Endothelial cell of umbilical vein (primary cell): ENCODE measurements at places on chromosomes 11 and 22.
A peak's percentile ranks its signal among the peaks of the same experiment; 100 is the strongest.

- no peak for DNase-seq
These were observed 511.3 kb downstream of the DLG2 start for GRCh38 chr11:85115798-85116197.

- DNase-seq, result peak; percentile 36
These were observed 89.2 kb upstream of the CRTAM start for GRCh38 chr11:122749005-122749687.

DNA sequence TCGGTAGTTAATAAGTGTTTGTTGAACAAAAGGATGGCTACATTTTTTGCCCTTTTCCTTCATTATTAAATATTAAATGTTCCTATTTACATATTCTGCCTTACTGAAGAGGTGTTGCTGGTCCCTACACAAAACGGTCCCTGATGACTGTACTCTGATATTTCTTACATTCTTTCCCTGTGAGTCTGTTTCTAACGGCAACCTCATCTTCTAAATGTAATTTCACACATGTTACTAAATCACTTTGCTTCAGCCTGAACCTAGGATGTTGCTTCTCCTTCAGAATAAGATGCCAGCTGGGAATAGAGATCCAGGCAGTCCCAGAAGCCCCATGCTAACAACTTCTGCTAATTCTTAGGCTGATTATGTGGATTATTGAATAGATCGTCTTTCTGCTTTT is 50.3 kb downstream of the SPON1 start:
- no peak for DNase-seq

- no peak for DNase-seq
These were observed 24.0 kb downstream of the TCP11L1 start for GRCh38 chr11:33063326-33063881.

DNA sequence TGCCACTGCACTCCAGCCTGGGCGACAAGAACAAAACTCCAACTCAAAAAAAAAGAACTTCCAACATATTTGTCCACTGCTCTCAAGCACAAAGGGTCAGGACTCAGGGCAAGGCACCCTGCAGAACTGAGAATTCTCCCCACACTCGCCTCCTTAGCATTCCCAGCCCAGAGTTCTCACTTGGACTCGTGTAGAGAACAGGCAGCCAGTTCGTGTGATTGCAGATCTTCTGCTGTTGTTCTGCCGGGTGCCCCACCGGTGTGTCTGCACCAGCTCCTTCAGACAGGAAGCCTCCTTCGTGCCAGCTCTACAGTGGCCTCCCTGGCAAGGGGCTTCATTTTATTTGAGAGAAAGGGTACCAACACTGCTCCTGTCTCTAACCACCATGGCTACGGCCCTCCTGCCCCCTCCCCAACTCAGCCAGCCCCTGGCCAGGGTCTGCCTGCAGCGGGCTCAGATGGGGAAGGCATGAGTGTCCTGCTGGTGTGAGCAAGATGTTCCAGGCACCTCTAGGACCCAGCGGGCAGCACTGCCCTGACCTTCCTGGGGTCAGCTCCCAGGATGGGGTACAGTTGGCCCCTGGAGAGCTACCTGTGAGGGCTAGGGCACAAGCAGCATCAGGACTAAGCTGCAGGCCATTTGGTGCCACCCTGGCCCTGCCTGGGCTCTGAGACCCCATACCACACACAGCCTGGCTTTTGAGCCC is 19.5 kb upstream of the SCGB1A1 start:
- no peak for DNase-seq

- no peak for DNase-seq
These were observed 39.4 kb downstream of the BLID start for GRCh38 chr11:122076512-122077120.

GRCh38 chr11:68673991-68674390 is 10.4 kb upstream of the GAL start:
- no peak for DNase-seq

GRCh38 chr11:7538031-7538430 is 24.2 kb downstream of the PPFIBP2 start:
- DNase-seq, result no peak

DNA sequence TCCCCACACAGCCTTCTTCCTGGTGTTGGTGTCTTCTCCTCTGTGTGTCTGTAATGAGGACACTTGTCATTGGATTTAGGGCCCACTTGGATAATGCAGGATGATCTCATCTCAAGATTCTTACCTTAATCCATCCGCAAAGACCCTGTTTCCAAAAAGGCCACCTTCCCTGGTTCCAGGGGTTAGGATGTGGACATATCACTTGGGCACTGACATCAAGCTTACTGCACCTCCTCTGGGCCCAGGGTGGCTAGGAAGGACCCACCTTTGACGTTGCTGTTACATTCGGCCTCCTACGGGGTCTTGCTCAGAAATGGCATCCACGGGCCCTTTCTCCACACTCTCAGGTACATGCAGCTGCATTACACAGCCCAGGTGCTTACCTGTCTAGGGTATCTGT is 535.9 kb downstream of the BRD1 start:
- DNase-seq, result no peak

GRCh38 chr11:19251577-19251976 is 10.8 kb upstream of the E2F8 start:
- no peak for DNase-seq
